ENCODE measurements at places on chromosomes 13 and 19.

- DNase-seq: no peak
Observed at GRCh38 chr19:28196961-28197360, 1016.0 kb downstream of the UQCRFS1 start.

DNA sequence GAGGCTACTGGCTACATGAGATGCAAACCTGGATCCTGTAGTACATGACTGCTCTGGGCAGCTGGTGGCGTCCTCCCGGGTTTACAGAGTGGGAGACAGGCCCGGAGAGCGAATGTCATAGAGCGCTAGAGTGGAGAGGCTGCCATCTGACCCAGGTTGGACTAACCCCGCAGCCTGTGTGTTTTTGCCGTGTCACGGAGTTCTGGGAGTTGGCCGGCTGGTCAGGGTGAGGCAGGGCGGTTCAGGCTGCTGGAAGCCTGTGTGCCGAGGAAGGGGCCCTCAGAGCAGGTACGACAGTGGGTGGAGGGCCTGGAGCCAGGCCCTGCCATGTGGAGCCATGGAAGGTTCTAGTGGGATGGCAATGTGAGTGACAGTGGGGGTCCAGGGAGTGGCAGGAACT is 12.5 kb downstream of the CRTC1 start:
- DNase-seq: no peak

GRCh38 chr13:19632915-19633478 is 462 bp upstream of the MPHOSPH8 start:
- peak; percentile 35 for DNase-seq

- DNase-seq: no peak
Observed at GRCh38 chr13:91894316-91894715, 495.9 kb downstream of the GPC5 start.

GRCh38 chr19:55258476-55258827 is 365 bp downstream of the PPP6R1 start:
- no peak for DNase-seq

DNA sequence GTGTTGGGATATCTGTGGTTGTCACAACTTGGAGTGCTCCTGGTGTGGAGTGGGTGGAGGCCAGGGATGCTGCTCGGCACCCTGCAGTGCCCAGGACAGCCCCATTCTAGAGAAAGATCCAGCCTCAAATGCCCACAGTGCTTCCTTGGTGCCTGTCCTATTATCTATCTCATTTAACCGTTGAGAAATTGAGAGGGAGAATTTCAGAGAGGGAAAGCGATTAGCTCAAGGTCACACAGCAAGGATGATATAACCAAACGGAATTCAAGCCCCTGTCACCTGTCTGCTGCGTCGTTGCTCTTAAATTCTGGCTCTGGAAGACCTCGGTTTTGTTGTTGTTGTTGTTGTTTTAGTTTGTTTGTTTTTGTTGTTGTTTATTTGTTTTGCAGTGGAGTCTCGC is 13.5 kb downstream of the ANKRD24 start:
- DNase-seq: no peak

DNA sequence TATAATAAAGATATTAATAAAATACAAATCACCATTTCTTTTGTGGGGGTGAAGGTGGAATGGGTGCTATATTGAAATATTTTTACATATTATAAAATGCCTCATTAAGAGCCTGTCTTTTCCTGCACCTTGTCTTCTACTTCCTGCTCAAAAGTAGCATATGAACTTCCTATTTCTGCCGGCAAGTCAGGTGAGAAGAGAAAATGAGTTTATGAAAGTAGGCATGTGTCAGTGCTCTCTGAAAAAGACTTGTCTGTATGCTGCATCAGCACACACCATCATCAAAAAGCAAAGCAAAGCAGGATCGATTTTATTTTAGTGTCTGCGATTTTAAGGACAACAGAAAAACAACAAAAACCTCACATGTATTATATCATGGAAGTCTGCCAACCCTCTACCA is 114.2 kb downstream of the RAP2A start:
- no peak for DNase-seq

- peak; percentile 94 for DNase-seq
Observed at GRCh38 chr13:45102136-45102507, 18.2 kb upstream of the GTF2F2 start.

- no peak for DNase-seq
Observed at GRCh38 chr13:101425623-101426022, 9.3 kb upstream of the NALCN start.

DNA sequence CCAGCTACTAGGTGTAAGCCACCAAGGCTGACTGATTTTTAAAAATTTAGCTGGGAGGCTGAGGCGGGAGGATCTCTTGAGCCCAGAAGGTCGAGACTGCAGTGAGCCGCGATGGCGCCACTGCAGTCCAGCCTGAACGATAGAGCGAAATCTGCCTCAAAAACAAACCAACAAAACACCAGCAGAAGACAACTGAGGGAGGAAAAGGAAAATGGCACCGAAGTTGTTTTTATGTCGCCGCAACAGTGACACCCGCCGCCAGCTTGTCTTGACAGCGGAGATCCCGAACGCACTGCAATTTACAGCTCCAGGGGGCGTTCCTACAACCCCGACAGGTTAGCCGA is 298 bp upstream of the FAM98C start:
- no peak for DNase-seq

GRCh38 chr13:40231751-40232150 is 434.7 kb downstream of the FOXO1 start:
- DNase-seq: no peak

DNA sequence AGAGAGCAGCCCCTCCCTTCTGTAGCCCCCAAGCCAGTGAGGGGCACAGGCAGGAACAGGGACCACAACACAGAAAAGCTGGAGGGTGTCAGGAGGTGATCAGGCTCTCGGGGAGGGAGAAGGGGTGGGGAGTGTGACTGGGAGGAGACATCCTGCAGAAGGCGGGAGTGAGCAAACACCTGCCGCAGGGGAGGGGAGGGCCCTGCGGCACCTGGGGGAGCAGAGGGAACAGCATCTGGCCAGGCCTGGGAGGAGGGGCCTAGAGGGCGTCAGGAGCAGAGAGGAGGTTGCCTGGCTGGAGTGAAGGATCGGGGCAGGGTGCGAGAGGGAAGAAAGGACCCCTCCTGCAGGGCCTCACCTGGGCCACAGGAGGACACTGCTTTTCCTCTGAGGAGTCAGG is 4.2 kb downstream of the KLK3 start:
- no peak for DNase-seq

DNA sequence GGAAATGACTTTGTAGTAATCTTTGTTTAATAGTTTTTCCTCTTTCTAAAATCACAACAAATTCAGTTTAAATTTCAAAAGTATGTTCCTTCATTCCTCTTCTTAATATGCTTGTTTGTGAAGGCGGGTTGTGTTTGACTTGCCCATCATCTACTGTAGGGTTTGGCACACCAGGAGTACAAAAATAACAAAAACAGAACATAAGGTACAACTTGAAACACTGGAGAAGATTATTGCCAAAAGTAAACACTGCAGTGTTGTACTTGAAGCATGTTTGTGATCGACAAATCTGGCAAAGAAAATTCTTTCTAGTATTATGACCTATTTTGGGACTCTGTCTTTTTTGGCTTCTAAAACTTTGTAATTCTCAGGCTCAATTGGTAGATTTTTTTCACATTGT is 518.6 kb downstream of the SLITRK5 start:
- DNase-seq: no peak

DNA sequence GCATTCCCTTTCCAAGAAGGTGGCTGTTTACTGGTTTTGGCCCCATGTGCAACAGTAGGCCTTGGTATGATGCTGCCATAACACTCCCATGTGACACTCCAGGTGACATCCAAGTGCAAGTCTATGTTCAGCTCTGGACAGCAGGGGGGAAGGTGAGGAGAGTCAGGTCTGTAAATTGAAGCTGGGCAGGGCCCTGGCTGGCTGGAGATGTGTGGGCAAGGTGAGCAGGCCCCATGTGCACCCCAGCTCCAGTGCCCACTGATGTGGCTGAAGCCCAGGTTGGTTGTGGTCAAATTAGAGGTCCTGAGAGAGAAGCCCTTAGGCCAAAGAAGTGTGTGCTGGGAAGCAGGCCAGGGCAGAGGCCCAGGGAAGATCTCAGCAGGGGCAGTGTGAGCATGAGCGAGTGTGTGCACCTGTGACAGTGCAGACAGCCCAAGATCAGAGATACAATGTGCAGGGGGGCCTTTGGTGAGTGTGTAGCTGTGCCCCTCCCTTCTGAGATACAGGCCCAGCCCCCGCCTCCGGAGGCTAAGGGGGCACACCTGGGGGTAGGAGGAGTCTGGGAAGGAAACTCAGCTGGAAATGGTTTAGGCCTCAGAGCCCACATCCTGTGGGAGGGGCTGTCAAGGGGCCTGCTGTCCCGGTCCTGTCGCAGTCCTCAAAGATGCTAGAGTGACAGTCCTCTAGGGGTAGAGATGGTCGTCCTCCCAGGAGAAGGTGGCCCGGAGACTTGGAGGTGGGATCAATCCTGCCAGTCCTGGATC is 18.6 kb downstream of the DEDD2 start:
- DNase-seq: no peak

GRCh38 chr19:29404951-29405727 is 120.7 kb upstream of the VSTM2B start:
- no peak for DNase-seq

GRCh38 chr13:67464154-67464553 is 234.0 kb upstream of the PCDH9 start:
- no peak for DNase-seq

DNA sequence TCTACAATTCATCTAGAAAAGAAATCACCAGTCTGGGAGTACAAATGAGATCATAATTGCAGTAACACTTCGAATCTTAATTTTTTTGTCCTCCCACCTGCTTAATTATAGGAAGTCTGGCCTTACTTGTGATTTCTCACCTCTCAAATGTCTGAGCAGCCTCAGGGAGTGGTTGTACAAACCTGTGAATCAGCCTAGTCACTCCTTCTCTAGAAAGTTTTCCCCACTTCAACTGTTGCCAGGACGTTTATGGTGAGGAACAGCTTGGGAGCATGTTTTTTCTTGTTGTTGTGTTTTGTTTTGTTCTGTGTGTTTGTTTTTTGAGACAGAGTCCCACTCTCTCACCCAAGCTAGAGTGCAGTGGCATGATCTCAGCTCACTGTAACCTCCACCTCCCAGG is 50.3 kb upstream of the CLDN10 start:
- no peak for DNase-seq

- DNase-seq: no peak
Observed at GRCh38 chr19:47653856-47654255, 44.9 kb downstream of the BICRA start.

GRCh38 chr19:17339088-17339741 is 1.9 kb downstream of the GTPBP3 start:
- no peak for DNase-seq

- no peak for DNase-seq
Observed at GRCh38 chr19:54576411-54576976, 2.9 kb downstream of the LILRA2 start.

- DNase-seq: no peak
Observed at GRCh38 chr13:30968846-30969245, 36.4 kb downstream of the TEX26 start.

GRCh38 chr13:35014606-35015213 is 72.6 kb downstream of the NBEA start:
- no peak for DNase-seq

DNA sequence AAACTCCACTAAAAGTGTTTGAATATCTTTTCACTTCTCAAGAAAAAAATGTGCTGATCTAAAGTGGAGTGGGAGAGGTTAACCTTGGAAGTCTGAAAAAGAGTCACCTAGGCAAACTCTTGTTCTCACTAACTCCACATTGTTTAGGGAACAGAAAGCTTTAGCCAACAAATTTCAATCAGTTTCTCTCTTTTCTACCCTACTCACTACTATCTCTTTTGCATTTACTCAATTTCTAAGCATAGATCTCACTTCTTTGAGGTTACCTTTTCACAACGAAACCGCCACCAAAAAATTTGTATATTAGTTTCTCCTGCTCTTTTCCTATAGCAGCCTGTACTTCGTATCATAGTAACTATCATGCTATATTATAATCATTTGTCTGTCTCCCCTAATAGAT is 6.3 kb downstream of the NHLRC3 start:
- no peak for DNase-seq

GRCh38 chr13:40333226-40333625 is 333.2 kb downstream of the FOXO1 start:
- no peak for DNase-seq

DNA sequence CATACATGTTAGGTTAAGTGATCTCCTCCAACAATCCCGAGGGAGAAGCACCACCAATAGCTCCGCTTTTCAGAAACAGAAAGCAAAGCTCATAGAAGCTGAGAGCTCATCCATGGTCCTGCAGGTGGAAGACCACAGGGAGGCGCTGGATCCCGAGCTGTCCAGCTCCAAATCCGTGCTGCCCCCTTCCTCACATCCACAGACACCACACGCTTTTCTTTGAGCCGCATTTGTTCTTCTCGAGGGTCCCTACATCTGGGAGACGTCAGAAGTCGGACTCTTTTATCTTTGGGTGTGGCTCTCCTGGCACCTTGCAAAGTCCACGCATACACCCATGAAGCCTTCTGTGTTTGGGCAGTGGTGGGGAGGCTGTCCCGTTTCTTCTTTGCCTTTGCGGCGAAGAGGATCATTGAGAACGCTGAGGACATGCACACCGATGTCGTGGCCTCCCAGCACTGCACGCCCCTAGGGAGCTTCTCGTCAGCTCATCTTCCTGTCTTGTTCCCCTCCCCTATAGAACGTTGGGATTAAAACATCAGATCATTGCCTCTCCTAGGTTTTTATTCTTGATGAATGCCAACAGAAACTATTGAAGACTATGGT is 184.8 kb downstream of the TEX29 start:
- DNase-seq: no peak

DNA sequence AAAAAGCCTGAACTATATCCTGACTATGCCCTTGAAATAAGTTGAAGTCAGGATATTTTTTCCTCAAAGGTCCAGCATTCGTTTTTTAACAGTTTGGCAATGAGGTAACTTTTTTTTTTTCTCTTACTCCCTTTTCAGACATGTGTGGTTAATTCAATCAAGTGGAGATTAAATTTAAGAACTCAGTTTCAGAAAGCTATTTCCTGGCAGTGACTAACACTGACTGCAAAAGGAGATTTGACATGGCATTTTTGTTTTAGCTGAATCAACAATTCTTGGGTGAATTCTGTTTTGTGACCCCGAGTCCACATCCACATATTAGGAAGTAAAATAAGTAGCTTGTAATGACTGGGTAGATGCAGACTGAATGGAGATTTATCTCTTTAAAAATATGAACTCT is 716.4 kb downstream of the PCDH9 start:
- DNase-seq: no peak

DNA sequence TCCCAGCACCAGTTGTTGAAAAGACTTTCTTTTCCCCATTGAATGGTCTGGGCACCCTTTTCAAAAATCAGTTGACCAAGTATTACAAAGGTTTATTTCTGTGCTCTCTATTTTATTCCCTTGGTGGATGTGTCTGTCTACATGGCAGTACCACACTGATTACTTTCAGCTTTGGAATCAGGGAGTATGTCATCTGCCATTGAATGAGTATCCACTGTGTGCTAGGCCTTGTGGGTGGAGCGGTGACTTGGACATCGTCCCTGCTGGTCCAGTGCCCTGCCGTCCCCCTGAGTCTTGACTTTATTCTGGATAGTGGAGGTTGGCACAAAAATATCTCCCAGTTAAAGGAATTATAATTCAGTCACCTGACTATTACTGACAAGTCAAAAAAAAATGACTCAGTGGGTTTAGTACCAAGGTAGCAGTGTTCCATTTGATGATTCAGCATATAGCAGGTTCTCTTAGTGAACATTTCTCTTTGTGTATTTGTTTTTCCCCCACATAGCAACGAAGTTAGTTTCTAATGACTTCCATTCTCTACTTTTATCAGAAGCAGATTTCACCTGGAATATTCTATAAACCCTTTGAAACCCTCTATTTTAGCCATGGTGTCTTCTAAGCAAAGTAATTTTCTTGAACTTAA is 3.9 kb downstream of the UPF3A start:
- DNase-seq: peak; percentile 40

All from pons (tissue), 1 donor.